ENCODE measurements at places on chromosomes 13 and 19.
A peak's percentile ranks its signal among the peaks of the same experiment; 100 is the strongest.

GRCh38 chr13:74569251-74569650, 435.0 kb upstream of the KLF12 start:
- DNase-seq, result no peak

DNA sequence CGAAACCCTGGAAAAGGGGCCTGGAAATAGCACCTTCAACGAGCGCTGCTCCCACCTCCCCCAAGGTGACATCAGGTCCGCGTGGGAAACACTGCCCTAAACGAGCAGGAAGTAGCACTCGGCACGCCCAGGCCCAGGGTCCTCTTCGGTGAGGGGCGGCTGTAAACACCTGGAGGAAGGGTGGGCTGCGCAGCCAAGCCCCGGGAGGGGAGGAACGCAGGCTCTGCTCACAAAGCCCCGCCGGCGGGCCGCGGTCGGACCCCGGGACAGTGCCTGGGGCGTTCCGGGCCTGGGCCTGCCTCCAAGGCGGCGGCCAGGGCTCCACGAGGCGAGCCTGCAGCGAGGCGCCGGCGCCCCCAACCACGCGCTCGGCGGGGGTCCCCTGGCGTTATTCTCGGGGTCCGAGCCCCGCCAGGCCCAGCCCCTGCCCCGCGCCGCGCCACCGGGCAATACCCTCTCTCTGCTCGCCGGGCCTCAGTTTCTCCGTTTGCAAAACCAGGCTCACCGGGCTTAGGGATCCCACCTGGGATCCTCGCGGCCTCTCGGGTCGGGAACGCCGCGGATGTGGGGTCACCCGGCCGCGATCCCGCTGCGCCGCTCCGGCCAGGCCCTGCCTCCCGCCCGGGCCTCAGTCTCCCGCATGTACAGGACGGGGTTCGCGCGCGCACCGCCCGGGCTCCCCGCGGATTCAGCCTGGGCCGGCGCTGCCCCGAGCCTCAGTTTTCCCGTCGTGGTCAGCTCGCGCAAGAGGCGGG, 630 bp downstream of the RNF126 start:
- peak; percentile 44 for DNase-seq

DNA sequence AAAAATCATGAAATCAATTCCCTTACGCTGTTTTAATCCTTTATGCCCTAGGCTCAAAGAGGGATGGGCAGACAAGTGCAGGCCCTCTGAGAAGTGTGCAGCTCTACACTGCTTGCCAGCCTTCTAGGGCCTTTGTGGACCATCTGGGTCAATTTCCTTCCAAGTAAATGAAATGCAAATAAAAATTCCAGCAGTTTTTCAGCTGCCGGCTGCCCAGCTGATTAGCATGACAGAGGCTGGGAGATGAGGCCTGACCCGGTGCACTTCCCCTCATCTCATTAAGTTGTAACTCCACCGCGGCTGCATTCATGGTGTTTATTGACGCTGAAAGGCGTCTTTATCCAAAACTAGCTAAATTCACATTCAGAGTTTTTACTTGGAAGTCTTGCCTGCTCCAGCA, 47.5 kb upstream of the GSX1 start:
- no peak for DNase-seq

GRCh38 chr19:18062028-18062427, 24.7 kb downstream of the IL12RB1 start:
- DNase-seq, result no peak

DNA sequence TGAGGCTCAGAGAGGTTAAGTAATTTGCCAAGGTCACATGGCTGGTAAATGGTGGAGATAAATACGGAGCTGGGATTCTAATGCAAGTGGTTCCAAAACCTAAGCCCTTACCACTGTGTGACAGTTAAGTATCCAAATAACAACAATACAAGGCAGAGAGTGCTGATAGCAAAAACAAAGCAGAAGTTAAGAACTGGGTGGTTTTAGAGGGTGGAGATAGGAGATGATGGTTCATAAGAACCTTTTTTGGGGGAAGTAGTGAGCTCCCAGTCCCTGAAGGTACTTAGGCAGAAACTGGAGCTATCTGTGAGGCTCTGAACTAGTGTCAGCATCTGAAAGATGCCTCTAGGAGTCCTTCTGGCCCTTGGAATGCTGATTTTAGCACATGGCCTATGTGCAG, 56.2 kb upstream of the UBE2L5 start:
- DNase-seq, result no peak

DNA sequence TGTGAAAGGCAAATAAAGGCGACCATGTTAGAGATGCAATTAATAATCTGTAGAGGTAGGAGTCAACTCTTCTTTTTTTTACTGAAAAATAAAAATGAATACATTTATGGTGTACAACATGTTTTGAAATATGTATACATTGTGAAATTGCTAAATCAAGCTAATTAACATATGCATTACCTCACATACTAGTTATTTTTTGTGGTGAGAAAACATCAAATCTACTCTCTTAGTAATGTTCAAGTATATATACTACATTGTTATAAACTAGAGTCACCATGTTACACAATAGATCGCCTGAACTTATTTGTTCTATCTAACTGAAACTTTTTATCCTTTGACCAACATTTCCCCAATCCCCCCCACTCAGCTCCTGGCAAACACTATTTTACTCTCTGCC, 143.2 kb downstream of the POU4F1 start:
- no peak for DNase-seq

- DNase-seq, result no peak
These were observed 214.9 kb upstream of the EDNRB start for GRCh38 chr13:78133511-78133910.

GRCh38 chr13:37657134-37657533, 58.6 kb upstream of the POSTN start:
- DNase-seq, result no peak

DNA sequence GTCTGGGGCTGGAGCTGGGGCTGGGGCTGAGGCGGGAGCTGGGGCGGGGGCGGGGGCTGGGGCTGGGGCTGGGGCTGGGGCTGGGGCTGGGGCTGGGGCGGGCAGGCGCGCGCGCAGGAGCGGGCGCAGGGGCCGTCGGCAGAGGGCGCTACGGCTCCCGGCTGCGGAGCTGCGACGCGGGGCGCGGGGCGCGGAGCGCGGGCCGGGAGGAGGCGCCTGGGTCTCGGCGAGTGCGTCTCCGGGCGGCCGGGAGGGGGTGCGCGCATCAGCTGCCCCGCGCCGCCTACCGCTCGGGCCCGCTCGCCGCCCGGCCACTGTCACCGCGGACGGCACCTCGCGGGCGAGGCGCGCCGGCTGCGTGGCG, 422 bp upstream of the MTUS2 start:
- no peak for DNase-seq

DNA sequence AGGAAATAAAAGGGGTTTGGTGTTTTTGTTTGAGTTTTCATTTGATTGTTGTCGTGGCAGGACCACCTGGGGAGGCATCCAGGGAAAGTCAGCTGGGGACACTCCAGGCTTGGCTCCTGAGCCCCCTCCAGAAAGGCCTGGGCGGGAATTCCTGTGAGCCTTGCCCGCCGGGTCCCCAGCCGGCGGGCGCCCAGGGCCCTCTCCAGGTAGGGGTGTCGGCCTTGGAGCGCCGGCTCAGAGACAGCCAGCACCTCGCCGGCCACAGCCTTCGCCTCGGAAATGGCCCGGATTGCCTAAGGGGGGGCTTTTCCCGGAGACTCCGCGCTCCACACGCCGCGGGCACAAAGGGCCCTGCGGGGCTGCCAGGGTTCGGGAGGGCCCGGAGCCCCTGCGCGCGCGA, 125.0 kb downstream of the TNFRSF19 start:
- no peak for DNase-seq

GRCh38 chr19:41861846-41862245, 1.8 kb downstream of the RPS19 start:
- no peak for DNase-seq

DNA sequence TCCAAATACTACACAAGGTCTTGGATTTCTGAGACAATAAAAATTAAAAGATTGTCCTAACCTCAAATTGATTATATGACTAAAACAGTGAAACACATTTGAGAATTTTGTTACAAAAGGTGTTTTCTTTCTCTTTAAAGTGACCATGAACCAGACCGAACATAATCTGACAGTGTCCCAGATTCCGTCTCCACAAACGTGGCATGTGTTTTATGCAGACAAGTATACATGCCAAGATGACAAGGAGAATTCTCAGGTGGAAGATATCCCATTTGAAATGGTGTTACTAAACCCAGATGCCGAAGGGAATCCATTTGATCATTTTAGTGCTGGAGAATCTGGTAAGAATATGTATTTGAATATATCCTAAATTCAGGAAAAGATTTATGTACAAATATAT, 10.4 kb downstream of the GPR180 start:
- DNase-seq, result no peak

DNA sequence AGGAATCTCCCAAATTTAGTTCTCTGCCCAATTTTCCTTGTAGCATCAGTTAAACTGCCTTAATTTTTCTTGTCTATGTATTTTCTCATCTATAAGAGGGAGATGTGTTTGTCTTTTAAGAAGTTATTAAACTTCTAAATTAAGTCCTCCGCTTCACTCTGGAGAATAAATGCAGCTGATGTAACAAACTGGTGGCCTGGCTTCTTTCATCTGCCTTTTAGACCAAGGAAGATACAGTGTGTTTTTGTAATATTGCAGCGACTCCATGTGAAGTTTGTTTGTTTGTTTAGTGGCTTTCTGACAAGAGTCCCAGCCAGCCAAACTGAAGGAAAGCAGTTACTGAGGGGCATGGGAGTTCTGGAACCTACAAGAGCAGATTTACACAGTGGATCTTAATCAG, 56.4 kb downstream of the KLF12 start:
- no peak for DNase-seq

- no peak for DNase-seq
These were observed 22.4 kb downstream of the MED26 start for GRCh38 chr19:16605553-16605994.

GRCh38 chr13:35266412-35266811, 210.1 kb downstream of the MAB21L1 start:
- DNase-seq, result no peak

GRCh38 chr19:18590273-18591272, 2.0 kb downstream of the REX1BD start:
- DNase-seq, result no peak

- no peak for DNase-seq
These were observed 400 bp upstream of the SERP2 start for GRCh38 chr13:44373247-44373600.

- no peak for DNase-seq
These were observed 13.7 kb downstream of the RRAS start for GRCh38 chr19:49626226-49626625.

- DNase-seq, result no peak
These were observed 79.3 kb upstream of the GPR183 start for GRCh38 chr13:99386495-99386894.

GRCh38 chr13:102771298-102772041, 2.1 kb downstream of the TEX30 start:
- DNase-seq, result no peak

- no peak for DNase-seq
These were observed 4.4 kb upstream of the ATP1A3 start for GRCh38 chr19:41998246-41999020.

DNA sequence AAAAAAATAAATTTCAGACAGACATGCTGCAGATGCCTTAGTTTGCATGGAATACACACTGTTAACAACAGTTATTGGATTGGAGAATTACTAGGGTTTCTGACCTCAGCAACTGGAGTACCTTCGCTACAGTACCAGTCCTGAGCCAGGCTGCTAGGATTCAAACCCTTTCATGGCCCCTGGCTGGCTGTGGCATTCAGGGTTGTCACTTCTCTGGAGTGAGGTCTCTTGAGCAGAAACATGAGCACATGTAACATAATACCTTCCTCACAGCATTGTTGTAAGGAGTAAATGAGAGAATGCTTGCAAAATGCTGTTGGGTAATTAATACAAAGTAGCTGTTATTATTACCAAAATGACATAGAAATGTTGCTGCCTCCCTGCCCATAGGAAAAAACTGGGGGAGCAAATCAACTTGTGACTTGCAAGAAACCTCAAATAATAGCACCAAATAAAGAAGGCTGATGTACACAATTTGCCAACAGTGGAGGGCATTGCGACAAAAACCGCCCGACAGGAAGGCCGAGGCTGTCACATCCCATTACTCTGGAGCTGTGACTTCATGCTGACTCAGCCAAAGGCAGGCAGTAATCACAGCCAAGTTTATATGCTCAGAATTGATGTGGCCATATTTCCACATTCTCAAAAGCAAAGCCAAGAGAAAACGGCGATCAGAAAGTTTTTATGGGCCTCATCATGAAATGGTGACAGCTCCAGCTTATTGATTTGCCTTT, 100.4 kb downstream of the RFC3 start:
- DNase-seq, result no peak

- no peak for DNase-seq
These were observed 62.4 kb downstream of the MBD3L2B start for GRCh38 chr19:6958791-6959190.

All from stimulated activated CD8-positive, alpha-beta memory T cell treated with anti-CD3 and anti-CD28 coated beads, Interleukin-4, amount 100 ng/mL, for 1 hour (primary cell).